AG04449 (cell line): ENCODE measurements at places on chromosomes 2 and 18.

DNA sequence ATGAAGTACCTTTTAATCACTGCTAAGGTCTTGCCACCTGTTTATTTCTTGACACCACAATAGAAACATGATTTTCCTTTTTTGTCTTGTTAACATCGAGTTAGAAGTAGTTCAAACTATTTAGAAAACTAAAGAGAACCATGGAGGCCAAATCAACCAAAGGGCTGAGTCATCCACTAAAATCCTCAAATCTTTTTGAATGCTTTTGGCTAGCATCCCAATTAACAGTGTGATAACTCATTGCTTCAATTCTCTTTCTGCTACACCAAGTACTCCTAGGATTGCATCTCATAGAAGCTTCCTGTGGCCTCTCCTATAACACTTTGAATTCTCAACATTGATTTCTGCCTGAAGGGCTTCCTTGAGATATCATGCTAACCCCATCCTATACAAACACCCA, 159.9 kb upstream of the MMADHC start:
- DNase-seq = no peak

- DNase-seq = no peak
Measured at GRCh38 chr2:226411205-226411604, 388.4 kb downstream of the IRS1 start.

- DNase-seq = no peak
Measured at GRCh38 chr2:191066197-191066918, 52.4 kb upstream of the STAT1 start.

DNA sequence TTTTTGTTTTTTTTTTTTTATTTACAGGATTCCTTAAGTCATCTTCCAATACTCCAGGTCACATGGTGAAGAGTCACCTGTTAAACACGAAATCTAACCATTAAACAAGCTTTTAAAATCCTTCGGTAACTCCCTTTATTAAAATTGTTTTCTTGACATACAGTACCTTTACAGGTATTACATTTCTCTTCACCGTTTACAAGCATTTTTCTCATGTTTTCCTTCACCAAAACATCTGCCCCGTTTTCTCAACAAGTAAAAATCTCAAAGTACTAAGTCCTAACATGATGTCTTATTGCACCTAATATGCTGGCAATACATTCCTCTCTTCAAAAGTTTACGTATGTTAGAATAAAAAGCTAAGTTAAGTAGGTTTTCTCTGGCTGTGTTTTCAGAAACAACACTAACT, 1.1 kb downstream of the PUM2 start:
- no peak for DNase-seq

DNA sequence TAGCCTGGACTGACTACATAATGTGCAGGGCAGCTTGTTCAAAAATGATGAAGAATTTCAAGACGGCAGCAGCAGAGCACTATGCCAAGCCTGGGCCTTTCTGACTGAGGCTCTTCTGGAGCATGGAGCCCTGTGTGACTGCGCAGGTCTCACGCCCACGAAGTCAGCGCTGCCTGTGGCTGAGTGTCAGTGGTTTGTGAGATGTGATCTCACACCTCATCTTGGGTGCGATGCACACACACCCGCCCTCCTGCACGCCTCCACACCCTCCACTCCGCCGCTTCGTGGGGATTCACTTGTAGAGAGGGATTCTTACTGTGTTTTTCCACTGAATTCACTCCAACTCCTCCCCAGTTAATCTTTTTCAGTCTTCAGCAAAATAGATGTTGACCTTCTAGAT, 103.9 kb downstream of the VIT start:
- no peak for DNase-seq

DNA sequence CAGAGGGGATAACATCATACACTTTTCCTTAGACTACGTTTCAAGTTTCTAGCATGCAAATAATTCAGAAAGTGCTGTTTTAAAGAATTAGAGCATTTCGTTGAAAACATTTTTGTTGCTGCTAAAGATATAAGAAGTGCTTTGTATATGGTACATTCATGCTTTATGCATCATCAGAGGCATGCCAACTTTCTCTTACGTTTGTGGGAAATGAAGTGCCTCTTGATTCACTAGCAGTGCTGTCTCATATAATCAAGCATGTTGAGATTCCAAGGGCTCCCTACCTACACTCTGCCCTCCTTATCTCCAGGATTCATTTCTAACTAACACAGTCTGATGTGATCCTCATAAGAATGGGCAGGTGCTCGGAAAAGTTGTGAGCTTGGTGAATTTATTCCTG, 748.6 kb upstream of the DDX18 start:
- no peak for DNase-seq

DNA sequence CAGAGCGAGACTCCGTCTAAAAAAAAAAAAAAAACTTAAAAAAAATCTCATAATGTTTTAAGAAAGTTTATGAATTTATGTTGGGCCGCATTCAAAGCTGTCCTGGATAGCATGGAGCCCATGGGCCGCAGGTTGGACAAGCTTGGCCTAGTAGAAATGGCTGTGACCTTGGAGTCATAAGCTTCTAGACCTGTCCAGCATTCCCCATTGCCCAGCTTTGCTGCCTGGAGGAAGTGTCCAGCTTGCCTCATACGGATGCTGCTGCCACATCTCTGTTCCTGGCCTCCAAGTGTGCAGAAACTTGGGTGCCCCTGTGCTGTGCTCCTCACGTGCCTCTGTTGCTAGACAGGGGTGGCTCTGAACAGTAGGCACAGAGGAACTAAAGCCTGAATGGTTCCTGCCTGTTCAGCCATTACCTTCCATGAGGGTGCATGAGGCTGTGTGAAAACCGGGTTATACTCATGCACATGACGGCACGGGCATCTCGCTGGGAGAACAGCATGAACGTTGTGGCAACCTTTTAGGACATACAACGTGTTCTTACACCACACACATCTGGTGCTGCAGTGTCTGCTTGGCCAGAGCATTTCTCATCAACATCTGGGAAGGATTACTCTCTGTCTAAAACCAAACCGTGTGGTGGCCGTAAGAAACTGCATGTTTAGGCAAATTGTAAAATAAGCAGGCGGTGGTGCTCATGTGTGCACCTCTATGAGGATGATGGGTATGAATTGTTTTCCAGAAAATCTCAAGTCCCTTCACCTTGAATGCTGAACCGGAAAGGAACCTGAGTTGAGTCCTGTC, 38.2 kb downstream of the FHOD3 start:
- DNase-seq = no peak

GRCh38 chr2:223101340-223102039, 49.5 kb downstream of the KCNE4 start:
- no peak for DNase-seq

- peak; percentile 19 for DNase-seq
Measured at GRCh38 chr2:11175293-11175795, 20.1 kb downstream of the SLC66A3 start.

- no peak for DNase-seq
Measured at GRCh38 chr18:3879836-3880120, 429.8 kb downstream of the TGIF1 start.

- DNase-seq = no peak
Measured at GRCh38 chr2:126449677-126450076, 206.3 kb upstream of the GYPC start.

- DNase-seq = no peak
Measured at GRCh38 chr2:88711897-88712296, 20.4 kb downstream of the RPIA start.

DNA sequence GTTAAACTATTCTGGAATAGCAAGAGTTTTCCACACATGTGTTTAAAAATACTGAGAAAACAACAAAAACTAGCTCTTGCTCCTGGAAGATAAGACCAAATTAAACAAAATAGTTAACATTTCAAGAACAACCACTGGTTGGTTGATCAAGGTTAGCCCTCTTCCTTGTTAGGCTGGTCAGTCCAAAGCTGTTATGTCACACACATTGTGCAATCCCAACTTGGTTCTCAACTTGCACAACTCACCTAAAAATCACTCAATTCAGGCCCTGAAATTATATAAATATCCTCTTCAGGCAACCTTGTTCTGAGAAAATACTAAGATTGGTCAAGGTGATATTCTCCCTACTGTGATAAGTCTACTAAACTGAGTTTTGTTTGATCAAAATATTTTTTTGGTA, 169.7 kb upstream of the LRP1B start:
- no peak for DNase-seq

- no peak for DNase-seq
Measured at GRCh38 chr2:15041429-15041837, 408.9 kb downstream of the LRATD1 start.

DNA sequence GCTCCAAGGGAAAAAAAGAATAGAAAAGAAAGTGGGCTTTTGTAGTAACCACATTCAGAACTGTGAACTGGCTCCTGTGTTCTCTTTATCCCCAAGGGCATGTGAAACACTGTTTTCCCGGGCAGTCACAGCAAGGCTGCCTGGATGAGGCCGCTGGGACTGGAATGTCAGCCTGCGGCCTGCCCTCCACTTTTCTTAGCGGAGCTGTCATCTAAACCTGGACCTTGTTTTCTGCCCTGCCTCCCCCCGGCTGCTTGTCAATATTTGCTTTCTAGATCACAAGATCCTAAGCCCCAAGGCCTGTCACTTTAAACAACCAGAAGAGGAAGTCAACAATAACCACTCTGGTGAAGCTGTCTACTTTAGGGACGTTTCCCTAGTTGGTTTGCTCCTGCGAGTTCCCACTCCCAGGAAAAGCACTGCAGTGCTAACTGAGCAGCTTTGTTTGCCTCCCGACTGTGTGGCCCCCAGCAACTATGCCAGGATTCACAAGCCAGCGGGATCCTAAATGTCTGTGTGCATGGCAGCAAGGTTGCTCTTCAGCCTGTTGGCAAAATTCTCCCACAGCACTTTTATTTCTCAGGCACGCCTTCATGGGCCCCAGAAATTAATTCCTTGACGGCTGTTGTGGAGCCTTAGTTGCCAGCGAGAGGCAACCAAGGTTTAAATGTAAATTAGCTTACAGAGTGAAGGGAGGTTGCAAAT, 30.6 kb downstream of the SOWAHC start:
- no peak for DNase-seq

DNA sequence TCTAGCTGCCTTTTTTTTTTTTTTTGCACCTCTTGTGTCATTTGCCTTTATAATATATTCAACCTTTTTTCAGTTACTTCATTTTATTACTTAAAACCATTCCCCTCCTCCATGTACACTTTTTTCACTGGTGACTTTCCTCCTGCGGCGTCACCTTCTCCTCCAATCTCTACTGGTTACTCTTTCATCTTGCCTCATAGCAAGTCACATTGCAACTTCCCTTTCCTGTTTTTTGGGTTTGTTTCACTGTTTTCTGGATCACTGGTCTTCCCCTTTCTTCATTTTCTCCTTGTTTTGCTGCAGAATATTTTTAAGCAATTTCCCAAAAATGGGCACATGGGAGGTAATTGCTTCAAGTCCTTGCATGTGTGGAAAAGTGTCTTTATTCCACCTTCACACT, 37.7 kb upstream of the GPR155 start:
- no peak for DNase-seq

- no peak for DNase-seq
Measured at GRCh38 chr18:9321736-9322135, 12.8 kb upstream of the TWSG1 start.

- DNase-seq = no peak
Measured at GRCh38 chr2:17163638-17164037, 354.6 kb downstream of the RAD51AP2 start.

GRCh38 chr18:64264171-64264570, 115.3 kb upstream of the LINC00305 start:
- DNase-seq = no peak

GRCh38 chr2:146079216-146079615, 1559.3 kb upstream of the ZEB2 start:
- DNase-seq = no peak

DNA sequence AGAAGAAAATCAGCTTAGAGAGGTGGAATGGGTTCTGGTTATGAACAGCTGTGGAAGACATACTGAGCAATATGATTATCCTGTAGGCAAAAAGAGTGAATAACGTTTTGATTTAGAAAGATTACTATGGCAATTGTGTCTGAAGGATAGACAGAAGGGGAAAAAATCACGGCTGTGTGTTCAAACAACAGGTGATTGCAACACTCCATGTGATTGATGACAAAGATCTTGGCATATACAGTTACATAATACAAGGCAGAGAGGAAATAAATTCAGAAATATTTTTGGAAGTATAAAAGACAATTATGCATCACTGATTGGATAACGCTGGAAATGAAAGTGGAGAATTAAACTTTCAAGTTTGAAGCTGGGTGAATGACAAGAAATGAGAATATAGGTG, 58.5 kb upstream of the KCNJ3 start:
- DNase-seq = no peak

GRCh38 chr2:203993011-203993410, 56.4 kb downstream of the ICOS start:
- DNase-seq = no peak
